ENCODE measurements at places on chromosomes 5 and 9.

- no peak for DNase-seq
Measured at GRCh38 chr5:96999856-97000255, 64.0 kb downstream of the LNPEP start.

DNA sequence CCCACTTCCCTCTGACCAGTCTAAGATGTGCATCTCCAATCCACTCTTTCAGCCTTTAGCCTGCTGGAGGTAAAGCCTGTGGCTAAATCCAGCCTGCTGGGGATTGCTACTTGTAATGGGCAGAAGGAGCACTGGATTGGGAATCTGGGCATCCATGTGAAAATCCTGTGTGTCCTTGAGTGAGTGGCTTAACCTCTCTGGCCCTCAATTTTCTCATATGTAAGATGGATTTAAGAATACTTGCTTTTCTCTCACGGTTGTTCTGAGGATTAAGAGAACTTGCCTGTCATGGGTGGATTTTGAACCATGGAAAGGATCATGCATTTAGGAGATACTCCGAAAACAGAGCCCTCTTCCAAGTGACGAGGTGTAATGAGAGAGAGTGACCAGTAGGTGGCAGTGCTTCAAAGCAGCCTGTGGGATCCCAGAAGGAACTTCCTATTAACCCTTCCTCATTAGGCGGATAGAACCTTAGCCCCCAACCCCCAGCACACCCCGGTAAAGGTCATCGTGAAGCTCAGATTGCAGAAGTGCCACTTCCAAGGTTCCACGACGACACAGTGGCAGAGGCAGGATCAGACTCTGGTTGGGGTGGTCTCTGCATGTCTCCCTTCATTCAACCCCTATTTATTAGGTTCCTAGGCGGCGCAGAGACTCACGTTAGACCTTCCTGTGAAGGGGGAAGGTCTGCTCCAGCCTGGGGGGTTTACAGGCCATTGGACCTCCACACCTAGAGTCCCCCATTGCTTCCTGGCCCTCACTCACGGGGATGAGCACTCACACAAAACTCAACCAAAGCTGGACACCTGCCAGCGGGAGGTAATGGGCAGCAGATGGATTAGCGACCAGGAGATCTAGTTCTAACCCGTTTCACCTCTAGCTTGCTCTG, 68.7 kb upstream of the ZNF618 start:
- DNase-seq = peak; percentile 23

DNA sequence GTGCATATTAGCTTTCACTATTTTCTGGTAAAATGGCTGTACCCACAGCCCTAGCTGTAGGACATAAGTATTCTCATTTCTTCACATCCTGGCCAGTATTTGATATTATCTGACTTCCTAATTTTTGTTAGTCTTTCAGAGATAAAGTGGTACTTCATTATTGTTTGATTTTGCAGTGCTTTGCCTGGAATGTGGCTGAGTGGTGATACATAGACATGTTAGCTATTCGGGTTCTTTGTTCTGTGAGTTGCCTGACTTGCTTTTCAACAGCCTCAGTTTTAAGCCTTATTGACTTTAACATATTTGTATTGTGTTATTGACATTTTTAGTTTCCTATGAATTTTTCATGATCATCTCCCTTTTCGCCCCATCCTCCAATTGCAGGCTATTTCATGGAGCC, 161.1 kb downstream of the GABBR2 start:
- DNase-seq = no peak

- no peak for DNase-seq
Measured at GRCh38 chr5:76264681-76265080, 138.4 kb upstream of the IQGAP2 start.

DNA sequence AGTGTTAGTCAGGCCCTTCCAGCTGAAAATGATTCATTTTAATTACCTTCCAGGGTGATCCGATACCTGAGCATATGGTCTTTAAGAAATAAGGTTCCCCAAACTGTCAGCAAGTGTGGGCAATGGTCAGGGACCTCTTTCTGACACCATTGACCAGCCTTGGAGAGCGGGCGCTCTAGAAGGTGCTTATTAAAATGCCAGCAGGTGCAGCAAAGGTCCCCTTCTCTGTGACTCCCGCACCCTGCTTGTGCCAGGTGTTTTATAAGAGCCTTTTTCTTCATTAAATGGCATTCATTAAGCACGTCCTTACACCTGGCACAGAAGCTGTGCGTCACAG, 85.3 kb downstream of the MVB12B start:
- no peak for DNase-seq

GRCh38 chr5:137190031-137190430, 309.1 kb downstream of the SPOCK1 start:
- no peak for DNase-seq

DNA sequence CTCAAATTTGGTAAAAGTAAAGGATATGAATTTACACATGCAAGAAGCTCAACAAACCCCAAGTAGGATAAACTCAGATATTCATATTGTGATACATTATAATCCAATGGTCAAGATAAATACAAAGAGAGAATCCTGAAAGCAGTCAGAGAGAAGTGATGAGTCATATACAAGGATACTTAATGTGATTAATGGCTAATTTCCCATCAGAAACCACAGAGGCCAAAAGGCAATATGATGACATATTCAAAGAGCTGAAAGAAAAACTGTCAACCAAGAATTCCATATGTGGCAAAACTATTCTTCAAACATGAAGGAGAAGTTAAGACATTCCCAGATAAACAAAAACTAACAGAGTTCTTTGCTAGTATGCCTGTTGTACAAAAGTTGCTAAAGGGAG, 19.5 kb upstream of the IRF1 start:
- DNase-seq = no peak

DNA sequence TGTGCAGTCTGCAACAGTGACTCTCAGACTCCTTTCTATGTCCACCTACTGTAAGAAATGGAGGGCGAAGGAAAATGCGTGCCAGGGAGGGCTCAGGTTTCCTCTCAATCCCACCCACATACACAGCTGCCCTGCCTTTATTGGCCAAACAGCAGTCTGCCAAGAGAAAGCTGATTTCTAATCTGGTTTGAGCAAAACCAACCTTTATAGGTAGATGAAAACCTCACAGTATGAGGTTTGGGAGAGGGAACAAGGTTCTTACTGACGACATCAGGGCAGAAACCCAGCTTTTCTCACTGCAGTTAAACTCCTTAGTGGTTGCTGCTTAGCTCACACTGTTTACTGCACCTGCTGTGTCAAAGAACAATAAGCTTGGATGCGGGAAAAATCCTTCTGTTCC, 152.3 kb upstream of the KLF9 start:
- no peak for DNase-seq

DNA sequence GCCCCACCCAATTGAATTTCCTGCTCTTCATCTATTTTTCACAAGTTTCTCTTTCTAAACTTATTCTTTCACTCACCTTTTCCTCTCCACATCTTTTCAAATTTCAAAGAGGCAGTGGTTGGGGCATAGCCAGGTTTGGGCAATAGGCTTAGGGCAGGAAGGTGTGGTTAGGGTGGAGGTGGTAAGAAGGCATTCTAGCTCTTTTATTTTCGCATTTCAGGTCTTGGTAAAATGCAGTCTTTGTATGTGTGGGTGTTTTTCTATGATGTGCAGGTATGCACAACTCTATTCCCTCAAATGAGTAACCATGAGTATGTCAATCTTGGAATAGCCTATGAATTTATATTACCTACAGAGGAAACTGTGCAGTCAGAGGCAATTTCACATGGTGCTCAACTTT, 129.8 kb upstream of the IFNE start:
- DNase-seq = no peak

GRCh38 chr5:119814655-119815054, 185.3 kb downstream of the FAM170A start:
- DNase-seq = no peak

DNA sequence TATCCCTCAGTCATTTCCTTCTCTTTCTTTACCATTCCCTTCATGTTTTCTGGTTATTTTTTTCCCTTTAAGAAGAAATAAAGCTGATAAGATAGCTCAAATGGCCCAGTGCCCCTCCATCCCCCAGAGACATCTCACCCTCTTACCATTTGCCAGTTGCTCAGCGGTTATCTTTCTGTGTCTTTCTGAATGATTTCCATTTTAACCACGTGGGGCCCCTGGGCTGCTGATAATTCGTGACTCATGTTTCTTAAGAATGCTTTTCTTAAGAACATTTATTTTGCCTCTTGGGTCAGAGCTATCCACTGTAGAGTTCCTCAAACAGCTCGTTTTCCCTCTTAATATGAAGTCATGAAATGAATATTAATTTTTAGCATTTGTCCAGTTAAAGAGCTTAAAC, 147.8 kb downstream of the MAST4 start:
- no peak for DNase-seq

DNA sequence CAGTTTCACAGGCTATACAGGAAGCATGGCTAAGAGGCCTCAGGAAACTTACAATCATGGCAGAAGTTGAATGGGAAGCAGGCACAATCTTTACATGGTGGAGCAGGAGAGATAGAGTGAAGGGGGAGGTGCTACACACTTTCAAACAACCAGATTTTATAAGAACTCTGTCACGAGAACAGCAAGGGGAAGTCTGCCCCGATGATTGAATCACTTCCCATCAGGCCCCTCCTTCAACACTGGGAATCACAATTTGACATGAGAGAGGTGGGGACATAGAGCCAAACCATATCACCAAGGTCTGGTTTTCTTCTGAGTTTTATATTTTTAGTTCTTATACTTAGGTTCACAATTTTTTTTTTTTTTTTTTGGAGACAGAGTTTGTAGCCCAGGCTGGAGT, 16.1 kb downstream of the ZCCHC9 start:
- DNase-seq = no peak
